NCI-H748 treated with DMSO at 0.1 percent for 48 hours (cell line): ENCODE measurements at places on chromosomes 11 and 22.
A peak's percentile ranks its signal among the peaks of the same experiment; 100 is the strongest.

DNA sequence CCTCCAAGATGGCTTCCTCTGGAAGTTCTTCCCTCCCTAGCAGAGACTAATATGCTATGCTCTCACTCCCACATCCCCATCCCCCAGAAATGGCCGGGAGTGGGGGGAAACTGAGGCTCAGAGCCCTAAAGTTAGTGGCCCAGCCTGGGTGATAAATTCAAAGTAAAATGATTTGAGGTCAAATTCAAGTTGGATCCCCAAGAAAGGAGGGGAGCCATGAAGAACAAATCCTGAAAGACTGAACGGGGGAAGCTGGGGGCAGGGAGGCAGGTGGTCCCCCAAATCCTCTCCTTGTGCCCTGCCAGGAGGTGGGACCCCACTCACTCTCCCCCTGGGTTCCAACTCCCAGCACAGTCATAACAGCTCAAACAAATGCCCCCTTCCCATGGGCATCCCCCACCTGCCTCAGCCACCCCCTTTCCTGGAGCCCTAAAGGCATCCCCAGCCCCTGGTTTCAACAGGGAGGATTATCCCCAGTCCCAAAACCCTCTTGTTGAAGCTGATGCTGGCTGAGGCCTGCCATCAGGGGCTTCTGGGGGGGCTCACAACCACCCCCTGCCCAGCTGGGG, 1.1 kb downstream of the CBX6 start:
- no peak for DNase-seq

GRCh38 chr22:22157348-22157725, 87.2 kb upstream of the VPREB1 start:
- DNase-seq: no peak

DNA sequence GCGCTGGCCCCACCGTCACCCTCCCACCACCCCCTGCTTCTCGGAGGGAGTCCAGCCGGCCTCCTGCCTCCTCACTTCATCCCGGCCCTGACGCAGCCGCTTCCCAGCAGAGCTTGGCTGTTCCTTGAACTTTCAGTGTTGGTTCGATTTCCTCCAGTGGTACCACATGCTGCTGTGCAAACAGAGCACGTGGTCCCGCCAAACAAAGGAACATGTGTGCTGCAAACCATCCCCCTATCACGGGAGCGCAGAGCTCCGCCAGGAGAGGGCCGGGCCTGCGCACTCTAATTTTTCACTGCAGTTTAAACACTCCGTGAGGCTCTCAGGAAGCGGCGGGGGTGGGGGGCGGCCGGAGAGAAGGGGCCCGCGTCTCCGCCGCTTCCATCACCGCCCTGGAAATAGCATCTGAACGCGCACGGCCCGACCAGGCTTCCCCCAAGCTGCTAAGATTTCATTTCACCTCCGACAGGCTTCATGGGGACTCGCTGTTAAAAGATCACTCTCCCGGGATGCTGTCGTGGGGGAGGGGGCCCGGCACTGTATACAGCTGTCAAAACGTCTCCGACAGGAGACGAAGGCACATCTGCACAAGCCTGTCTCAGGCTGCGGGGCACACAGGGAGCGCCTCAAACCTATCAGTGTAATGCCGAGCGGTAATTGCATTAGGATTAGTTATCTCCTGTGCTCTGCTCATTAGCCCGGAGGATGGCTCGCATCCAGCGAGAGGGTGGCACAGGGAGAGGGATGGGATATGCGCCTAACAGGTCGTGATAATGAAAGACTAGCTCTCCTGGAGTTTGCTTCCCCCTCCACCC, 269.9 kb upstream of the SORL1-AS1 start:
- DNase-seq: peak; percentile 55

DNA sequence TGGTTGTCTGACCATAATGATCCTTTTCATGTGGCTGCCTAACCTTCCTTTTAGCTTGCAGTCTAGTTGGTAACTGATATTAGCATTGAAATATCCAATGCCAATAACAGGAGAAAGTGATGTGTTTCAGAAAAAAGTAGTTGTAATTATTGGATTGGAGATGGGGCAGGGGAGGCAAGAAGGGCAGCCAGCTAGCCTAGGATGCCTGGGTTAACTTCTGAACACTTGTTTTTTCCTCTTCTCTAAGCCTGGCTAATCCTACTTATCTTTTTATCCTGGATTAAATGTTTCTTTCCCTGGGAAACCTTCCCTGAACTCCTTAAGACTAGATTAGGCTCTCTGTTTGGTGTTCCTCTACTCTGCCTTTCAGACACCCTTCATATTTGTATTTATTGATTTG, 380.2 kb downstream of the TMEM135 start:
- no peak for DNase-seq

DNA sequence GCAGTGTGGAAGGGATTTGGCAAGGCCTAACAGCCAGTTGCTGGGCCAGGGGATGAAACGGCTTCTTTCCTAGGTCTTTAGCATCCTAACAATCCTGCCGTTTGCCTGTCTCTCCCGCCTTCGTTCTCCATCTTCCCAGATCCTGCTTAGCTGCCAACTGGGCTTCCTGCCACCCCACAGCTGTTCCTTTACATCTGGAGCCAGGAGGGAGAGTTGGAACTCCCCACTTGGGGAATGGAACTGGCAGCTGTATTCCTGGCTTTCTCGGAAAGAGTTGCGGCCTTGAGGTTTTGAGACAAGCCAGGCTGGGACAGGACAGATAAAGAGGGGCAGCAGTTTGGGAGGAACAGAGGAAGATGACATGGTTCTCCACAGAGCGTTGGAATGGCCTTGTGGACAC, 59.6 kb downstream of the ST3GAL4 start:
- DNase-seq: no peak

DNA sequence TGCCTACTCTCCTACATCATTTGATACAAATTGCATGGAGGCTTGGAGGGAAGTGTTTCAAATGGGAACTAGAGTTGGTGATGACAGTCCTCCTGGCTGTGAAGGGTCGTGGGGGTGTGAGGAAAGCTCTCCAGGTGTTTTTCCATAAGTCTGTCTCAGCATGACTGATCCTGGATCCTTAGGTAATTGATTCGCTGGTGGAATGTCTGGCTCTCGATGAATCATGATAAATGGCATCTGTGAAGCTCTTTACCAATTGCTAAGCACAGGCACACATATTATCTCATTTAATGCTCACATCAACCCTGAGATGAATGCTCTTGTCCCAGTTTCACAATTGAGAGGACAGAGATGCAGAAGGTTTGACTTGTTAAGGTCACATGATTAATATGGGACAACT, 107.5 kb downstream of the PKNOX2 start:
- DNase-seq: no peak

DNA sequence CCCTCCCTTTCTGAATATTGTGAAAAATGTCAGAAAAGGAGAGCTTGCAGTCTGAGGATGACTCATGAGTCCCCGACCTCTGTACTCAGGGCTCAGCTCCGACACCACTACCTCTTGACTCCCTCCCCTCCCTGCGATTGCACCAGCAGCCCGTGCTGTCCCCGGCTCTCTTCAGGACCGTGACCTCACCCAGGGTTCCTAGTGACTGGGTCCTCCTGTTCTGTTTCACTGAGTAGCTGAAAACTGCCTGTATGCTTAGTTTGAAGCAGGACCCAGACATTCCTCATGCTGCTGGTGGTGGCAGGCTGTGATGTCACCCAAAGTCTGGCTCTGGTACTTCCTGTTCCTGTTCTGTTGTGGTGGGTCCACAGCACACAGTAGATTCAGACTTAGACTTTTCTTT, 11.7 kb downstream of the PHRF1 start:
- DNase-seq: no peak

DNA sequence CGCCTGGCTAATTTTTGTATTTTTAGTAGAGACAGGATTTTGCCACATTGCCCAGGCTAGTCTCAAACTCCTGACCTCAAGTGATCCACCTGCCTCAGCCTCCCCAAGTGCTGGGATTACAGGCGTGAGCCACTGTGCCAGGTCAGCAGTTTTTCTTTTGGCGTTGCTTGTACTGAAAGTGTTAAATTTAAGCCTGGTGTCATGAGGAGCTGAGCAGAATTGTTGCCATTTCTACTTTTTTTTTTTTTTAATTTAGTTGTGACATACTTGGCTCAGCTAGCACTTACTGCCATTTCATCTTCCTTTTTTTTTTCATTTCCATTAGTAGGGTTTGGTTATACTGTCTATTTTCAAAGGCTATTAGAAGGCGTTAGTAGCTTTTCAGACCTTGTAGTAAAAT, 10.7 kb downstream of the TAB1 start:
- no peak for DNase-seq

- DNase-seq: no peak
Observed at GRCh38 chr11:117230999-117231841, 653 bp downstream of the PCSK7 start.

DNA sequence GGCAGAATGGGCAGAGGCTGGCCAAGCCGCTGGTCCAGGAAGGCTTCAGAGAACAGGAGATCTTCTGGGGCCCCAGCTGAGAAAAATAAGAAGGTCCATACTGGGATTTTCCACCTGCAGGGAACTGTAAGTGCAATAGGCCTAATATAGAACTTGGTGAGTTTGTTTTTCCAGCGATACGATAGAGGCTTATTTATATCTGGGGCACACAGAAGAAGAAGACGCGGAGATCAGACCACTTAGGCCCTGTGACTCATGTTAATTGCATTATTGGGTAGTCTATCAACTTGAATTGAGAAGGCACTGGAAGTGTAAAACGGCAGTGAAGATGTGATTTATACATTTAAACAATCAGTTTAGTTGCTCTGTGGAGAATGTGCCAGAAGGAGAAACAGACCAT, 7.7 kb upstream of the SRSF8 start:
- DNase-seq: no peak

GRCh38 chr11:69409812-69410645, 71.4 kb upstream of the LINC01488 start:
- DNase-seq: no peak

DNA sequence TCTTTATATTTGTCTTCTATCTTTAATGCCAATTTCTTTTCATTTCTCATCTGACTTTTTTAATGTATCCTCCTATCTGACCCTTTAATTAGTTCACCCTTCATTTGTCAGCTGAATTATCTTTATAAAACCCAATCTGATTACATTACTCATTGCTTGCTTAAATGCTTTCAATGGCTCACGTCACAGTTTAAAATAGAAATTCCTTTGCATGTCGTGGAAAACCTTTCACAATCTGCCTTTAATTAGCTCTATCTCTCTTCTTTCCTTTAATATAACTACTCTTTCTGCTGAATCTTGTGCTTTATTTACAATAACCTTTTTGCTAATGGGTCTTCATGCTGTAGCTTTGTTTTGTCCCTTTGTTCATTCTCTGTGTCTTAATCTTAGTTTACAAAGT, 125.7 kb downstream of the DYNC2H1 start:
- no peak for DNase-seq

DNA sequence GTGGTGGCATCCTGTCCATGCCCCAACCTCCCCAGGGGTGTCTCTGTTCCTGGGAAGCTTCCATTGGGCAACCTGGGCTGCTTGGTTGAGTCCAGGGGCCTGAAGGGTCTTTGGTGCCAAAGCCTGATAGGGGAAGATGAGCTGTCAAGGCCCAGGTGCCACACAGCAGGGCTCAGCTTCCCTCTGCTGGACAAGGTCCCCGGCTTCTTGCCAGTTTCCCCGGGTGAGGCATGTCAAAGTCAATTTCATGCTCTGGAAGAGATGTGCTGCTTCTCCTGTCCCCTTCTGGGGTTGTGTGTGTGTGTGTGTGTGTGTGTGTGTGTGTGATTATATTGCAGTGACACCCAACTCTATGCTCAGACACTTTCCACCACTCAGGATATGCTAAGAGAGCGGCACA, 26.9 kb downstream of the TP53I11 start:
- no peak for DNase-seq

DNA sequence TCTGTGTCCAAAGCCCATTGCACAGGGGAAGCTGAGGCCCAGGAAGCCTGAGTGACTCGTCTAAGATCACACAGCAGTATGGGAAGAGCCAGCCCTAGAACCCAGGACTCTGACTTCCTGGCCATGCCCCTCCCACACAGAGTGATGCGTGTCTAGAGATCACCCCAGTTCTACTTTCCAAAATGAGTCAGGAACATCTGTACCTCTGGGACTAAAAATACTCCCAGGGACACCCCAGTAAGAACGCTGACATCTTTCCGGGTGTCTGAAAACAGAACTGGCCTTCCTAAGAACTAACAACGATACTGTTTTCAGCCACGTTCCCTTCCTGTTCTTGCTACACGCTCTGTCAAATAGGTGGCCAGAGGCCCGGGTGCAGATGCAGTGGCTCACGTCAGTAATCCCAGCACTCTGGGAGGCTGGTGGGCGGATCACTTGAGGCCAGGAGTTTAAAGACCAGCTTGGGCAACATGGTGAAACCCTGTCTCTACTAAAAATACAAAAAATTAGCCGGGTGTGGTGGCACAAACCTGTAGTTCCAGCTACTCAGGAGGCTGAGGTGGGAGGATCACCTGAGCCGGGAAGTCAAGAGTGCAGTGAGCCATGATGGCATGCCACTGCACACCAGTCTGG, 21.7 kb upstream of the PDGFB start:
- no peak for DNase-seq

GRCh38 chr11:2159536-2160413, 1.2 kb downstream of the INS start:
- DNase-seq: no peak

- no peak for DNase-seq
Observed at GRCh38 chr11:11876458-11876857, 34.7 kb downstream of the USP47 start.

GRCh38 chr11:6397636-6398035, 7.4 kb downstream of the SMPD1 start:
- DNase-seq: no peak

- DNase-seq: no peak
Observed at GRCh38 chr22:23877566-23877965, 16.6 kb upstream of the MIF start.

- DNase-seq: no peak
Observed at GRCh38 chr11:19827399-19828135, 114.9 kb downstream of the NAV2 start.

- DNase-seq: no peak
Observed at GRCh38 chr22:17348464-17349103, 20.7 kb upstream of the CECR2 start.

- no peak for DNase-seq
Observed at GRCh38 chr22:39437791-39438704, 18.8 kb upstream of the MGAT3 start.

DNA sequence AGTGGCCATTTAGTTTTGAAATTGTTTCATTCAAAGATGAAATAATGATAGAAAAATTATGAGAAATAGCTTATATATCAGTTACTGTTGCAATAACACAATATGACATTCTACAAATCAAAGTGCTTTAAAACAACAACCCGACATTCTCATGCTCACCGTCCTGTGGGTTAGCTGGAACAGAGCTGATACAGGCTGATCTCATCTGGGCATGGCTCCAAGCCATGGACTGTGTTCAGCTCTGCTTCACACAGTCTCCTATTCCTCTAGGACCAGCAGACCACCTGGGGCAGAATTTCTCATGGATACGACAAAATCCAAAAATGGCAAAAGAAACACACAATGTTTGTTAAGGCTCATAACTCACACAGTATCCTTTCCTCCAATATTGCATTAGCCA, 178.6 kb downstream of the CNTN5 start:
- no peak for DNase-seq

- DNase-seq: no peak
Observed at GRCh38 chr22:46462726-46463371, 74.6 kb downstream of the CELSR1 start.

GRCh38 chr11:108897071-108897481, 232.2 kb downstream of the DDX10 start:
- no peak for DNase-seq

- no peak for DNase-seq
Observed at GRCh38 chr11:112318661-112319060, 58.0 kb upstream of the PLET1 start.
